ENCODE measurements at places on chromosomes 5 and 9.

- DNase-seq = no peak
Measured at GRCh38 chr5:111765613-111766571, 8.9 kb upstream of the NREP start.

DNA sequence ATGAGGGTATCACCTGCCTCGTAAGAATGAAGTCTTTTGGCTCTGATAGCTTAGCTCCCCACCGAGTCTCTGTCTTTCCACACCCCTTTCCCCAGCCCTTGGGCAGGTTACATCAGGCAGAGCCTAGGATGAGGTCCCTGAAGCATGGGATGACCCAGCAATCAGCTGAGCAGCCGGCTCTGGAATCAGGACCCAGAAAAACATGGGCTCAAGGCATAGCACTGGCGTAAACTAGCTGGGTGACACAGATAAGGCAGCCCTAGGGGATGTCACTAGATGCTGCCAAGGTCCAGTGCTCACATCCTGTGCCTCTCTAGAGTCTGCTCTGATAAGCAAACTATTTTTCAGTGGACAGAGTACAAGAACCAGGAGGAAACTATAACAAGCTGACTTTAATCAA lies 26.6 kb downstream of the IDNK start:
- no peak for DNase-seq

DNA sequence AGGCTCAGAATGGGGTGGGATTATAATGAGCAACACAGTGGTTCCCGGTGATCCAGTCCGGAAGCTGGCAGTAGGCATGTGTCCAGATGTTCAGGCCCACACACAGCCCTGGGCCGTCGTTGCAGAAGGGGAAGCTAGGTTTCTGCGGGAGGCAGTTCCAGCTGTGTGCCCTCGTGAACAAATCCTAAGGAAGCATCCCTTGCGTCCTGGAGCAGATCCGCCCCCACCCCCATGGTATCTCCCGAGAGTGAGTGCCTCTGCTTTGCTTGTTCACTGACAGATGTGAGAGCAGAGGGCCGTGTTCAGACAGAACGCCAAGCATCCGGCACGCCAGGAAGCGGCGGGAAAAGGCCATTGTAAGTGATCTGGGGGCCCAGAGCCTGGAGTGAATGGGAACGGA lies 104.8 kb downstream of the PDE6A start:
- DNase-seq = no peak

GRCh38 chr9:110880189-110880588 lies 158.1 kb downstream of the LPAR1 start:
- DNase-seq = no peak

DNA sequence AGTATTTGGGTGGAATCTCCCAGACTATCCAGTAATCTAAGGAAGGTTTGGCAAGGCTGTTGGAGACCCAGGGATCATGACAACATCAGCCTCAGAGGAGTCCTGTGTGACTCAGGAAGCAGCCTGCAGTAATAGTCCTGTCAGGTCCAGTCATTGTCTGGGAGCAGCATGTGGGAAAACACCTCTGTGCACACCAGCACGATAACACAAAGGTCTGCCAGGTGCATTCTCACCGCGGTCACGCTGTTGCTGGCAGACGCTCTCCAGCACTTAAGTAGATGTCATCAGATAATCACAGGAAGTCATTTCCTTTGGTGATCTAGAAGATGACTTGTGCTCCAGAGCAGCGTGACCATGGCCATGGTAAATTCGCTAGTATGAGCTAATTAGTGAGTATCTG lies 99.2 kb upstream of the IQGAP2 start:
- DNase-seq = peak; percentile 8

GRCh38 chr9:126215486-126215885 lies 111.1 kb upstream of the MVB12B start:
- DNase-seq = no peak

DNA sequence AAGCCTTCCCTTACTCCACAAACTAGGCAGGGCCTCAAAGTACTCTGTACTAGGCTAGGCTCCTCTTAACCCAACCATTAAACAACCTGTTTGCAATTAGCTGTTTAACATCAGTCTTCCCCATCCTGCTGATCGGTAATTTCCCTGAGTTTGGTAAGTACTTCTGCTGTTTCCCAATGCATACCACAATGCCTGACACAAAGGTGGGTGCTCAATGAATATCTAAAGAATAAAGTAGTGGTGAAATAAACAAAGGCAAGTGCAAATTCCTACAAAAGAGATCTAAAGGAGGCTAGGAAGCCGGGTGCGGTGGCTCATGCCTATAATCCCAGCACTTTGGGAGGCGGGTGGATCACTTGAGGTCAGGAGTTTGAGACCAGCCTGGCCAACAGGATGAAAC lies 25.0 kb downstream of the FBXW2 start:
- DNase-seq = no peak

DNA sequence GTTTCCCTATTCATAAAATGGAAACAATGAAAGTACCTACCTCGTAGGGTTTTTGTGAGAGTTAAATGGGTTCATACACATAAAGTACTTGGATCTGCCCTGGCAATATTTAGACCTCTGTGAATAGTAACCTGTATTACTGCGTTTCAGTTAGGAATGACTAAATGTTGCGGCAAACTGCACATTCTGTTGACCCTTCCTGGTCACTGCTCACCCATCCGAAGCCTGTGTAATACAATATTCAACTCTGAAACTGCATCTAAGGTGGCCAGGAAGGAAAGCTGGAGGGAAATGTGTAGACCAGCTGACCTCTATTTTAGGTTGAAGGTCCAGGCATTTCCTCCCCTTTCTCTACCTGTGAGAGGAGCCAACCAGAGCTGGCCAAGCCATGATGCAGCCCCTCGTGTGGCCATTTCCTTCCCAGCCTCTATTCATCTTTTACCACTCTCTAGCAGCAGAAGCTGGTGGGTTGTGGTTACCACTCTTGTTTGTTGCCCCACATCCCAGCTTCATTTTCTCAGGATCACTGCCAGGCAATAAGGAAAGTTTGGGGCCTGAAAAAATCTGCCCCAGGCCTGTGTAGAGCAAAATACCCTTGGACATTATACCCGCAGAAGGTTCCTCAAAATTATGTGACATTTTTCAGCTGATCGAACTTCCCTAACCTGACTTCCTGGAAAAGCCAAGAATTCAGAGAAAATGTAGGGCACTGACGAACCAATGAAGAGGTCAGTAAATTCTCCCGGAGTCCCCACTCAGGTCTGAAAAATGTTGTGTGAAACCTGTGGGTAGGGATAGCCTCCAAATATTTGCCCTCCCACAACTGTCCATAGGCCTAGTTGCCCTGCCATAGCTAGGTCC lies 20.5 kb upstream of the PDCD1LG2 start:
- DNase-seq = no peak

DNA sequence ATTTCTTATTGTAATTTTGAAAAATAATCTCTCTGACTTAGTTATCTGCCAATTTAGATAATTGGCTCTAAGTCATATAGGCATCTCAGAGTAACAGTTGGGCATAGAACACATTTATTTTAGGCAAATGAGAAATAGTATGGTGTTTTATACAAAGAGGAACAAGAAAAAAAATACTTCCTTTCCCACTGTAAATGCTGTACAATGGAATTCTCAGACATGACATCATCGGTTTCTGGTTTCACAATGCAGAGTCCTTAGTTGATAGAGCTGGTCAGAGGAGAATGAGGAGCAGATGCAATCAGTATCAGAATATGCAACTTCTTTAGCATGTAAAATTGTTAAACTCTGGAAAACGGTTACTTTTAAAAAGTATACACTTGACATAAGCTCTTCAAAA lies 49.4 kb downstream of the PLK2 start:
- DNase-seq = no peak

- DNase-seq = no peak
Measured at GRCh38 chr5:67875601-67876000, 340.0 kb upstream of the PIK3R1 start.

GRCh38 chr5:42636946-42637345 lies 119.7 kb upstream of the CCDC152 start:
- DNase-seq = no peak

- DNase-seq = no peak
Measured at GRCh38 chr5:176734756-176735342, 75.5 kb upstream of the UNC5A start.

- DNase-seq = no peak
Measured at GRCh38 chr9:96021551-96022444, 146.3 kb downstream of the ERCC6L2 start.

GRCh38 chr9:84758817-84759216 lies 89.3 kb downstream of the NTRK2 start:
- DNase-seq = no peak

- no peak for DNase-seq
Measured at GRCh38 chr9:89304020-89304833, 6.8 kb upstream of the CKS2 start.

- DNase-seq = no peak
Measured at GRCh38 chr5:116494784-116495450, 79.7 kb downstream of the SEMA6A start.

DNA sequence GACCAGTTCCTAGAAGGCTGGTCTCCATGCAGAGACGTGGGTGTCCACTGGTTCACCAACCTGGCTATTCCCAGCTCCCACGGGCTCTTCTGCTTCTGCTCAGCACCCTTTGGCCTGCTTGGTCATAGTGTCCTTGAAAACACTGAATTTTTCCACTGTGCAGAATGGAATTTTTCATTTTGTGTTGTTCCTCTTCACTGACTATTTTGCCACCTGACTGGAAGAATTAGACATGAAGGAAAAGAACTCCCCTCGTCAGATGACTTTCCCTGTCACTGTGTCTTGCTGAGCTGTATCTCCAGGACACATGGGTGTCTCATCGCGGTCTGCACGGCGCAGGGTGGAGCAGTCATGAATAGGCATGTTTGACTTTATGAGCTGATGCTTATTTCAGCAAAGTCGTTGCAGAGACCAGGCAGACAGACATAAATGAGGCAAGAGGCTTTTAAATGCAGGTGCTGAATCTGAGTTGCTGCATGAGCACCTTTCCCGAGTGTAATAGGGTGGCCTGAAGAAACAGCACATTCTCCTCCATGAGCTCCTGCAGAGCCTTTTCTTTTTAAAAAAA lies 50.2 kb upstream of the SEMA4D start:
- DNase-seq = no peak

- DNase-seq = no peak
Measured at GRCh38 chr9:19641046-19641445, 147.8 kb downstream of the SLC24A2 start.

Data from CD4-positive, alpha-beta T cell treated with Interferon alpha-2 for 1 hour (primary cell).